ENCODE measurements at places on chromosomes 2 and 18.

GRCh38 chr2:165630236-165630635, 160.7 kb downstream of the CSRNP3 start:
- no peak for DNase-seq

- DNase-seq, result no peak
Measured at GRCh38 chr2:75421986-75422385, 138.8 kb downstream of the EVA1A start.

DNA sequence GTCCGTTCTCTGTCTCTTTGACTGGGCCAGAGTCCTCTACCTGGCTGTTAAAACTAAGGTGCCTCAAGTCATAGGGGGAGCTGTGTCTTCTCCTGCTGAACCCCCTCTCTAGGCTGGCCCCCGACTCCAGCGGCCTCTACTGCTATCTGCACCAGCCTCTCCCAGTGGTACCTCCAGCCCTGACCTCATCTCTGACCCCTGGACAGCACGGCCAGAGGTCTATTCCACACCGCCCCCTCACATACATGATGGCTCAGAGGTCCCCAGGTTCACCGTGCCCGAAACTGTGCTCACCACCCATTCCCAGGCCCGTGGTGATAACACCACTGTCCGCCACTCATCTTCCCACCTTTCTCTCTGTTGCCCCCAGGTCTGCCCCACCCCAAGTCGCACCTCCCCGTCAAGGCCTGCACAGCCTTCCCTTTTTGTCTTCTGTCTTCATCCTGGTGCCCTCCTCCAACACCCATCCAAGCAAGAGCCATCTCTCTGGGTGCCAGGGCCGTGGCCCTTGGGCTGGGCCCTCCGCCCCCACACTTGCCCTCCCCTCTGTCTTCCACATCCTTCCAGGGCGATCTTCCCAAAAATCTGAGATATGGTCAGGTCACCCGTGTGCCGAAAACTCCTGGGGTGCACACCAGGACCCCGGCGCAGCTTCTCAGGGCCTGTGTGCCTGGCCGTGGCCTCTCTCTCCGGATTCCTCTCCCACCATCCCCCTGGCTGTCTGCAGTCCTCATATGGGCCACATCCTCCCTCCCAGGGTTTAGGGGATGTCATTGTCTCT, 134.4 kb upstream of the ID2 start:
- DNase-seq, result no peak

- DNase-seq, result no peak
Measured at GRCh38 chr18:65792456-65793074, 41.8 kb downstream of the CDH7 start.

DNA sequence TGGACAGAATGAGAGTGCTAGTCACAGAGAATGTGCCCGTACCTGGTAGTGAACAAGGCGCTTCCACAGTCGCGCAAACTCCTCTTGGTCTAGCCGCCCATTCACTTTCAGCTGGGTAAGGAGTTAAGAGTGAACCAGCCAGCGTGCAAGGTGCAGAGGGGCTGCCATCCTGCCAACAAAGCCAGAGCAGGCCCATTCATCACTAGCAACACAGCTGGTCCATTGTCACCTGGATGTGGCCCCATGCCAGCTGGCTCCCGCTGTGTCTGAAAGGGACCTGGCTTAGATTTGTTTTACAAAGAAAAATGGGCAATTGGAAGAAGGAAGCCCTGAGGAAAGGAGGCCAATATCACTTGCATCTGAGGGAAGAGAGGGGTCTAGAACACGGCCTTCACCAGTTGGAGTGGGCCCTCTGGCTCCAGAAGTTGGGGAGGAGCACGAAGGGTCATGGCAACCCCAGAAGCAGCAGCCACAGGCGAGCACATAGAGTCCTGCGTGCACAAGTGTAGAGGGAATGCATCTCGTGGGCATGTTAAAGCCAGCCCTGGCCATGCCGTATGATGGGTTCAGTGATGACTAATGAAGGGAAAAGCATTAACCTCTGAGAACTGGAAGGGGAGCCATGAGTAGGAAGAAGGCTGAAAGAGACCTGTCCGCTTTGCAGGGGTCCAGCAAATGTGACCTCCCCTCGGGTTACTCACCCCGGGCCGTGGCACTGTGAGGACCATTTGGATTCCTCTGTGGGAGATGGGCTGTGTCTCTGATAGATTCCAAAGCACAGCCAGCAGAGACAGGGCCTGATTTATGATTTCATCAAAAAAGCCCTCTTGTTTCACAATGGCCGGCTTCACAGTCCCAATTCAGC, 70.6 kb downstream of the CAPN13 start:
- no peak for DNase-seq

- DNase-seq, result no peak
Measured at GRCh38 chr18:61572871-61573270, 239.6 kb downstream of the CDH20 start.

DNA sequence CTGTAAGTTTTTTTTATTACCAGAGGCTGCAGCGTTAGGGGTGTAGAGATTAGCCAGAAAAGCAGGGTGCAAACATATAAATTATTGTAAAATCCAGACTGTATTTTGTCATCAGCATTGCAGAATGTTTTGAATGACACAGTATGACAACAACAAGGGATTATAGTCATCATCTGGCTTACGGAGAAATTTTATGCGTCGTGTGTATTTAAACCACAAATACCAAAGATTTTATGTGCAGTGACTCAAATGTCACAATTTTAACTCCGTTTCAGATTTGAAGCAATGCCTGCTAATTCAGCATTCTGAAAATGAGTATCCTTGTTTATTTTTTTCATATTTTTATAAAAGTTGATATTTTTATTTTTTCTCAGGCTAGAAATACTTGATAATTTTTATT, 19.4 kb upstream of the TMX3 start:
- DNase-seq, result no peak

GRCh38 chr2:27441958-27442919, at the start of gene KRTCAP3:
KRTCAP3 (plus strand) TSS chr2:27442381; CDS start chr2:27442413, 32 bp downstream.
- DNase-seq, result no peak

- no peak for DNase-seq
Measured at GRCh38 chr2:229196448-229196847, 74.6 kb downstream of the PID1 start.

GRCh38 chr2:222611684-222612083, 44.2 kb downstream of the FARSB start:
- DNase-seq, result no peak

GRCh38 chr2:104177179-104177578, 676.7 kb upstream of the POU3F3 start:
- DNase-seq, result no peak

DNA sequence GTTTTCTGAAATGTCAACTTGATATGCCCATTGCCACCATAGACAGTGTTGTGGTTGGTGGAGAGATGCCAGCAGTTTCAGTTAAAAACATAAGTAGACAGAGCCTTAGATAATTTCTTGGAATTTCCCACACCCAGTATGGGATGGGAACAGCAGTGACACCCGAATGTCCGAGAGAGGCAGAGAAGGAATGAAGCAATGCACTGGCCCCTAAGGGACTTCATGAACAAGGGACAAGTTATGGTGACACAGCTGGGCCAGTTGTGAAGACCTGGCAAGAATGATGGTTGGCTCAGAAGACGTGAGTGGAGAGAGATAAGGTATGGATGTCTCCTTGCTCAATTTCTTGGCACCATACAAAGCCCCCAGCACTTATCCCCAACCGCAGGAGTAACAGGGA, 165.2 kb upstream of the APCDD1 start:
- DNase-seq, result no peak

DNA sequence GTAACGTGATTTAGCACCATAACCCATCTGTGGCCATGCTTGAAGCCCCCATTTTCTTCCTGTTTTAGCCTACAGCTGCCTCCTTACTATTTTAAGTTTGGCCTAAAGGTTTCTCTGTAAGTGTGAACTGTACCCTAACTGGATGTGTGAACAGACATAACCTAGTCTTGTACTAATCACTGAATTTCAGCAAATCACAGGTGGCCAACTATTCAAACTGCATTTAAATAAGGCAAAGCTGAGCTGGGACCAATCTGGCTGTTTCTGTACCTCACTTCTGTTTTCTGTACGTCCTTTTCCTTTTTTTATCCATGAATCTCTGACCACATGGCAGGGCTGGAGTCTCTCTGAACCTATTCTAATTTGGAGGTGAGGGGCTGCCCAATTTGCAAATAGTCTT, 452.7 kb upstream of the HS6ST1 start:
- peak; percentile 96 for DNase-seq

GRCh38 chr2:147500819-147501395, 343.9 kb upstream of the ACVR2A start:
- DNase-seq, result no peak

GRCh38 chr2:64773461-64774118, 119.9 kb upstream of the SERTAD2 start:
- no peak for DNase-seq

GRCh38 chr18:25896178-25896780, 194.1 kb downstream of the SS18 start:
- DNase-seq, result peak; percentile 82

GRCh38 chr2:12479065-12479601, 237.6 kb upstream of the TRIB2 start:
- no peak for DNase-seq

DNA sequence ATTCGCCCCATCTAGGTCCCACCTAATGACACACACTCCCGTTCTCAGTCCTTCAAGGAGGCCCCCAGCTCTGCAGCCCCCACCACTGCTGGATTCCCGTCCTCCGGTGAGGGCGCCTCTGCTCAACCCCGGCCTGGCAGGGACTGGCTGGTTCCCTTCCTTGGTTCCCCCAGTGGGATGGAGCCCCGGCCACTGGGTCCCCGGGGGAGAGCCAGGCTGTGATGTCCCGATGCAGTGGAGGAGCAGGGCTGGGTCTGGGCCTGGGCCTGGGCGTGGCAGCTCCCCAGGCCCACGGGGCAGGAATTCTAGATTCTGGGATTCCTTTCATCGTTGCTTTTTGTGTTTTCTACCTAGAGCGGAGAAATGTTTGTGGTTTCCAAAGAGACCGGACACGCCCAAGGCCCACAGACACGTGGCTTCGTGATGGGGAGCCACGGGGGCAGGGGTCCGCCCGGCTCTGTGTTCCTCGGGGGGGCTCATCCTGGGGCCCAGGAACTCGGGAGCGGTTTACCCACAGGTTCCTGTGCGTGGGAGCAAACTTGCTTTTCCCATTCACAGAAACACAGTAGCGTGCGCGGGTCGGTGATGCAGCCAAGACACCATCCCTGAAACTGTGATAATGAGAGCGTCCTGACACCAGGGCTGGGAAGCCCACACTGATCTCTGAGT, 67.0 kb downstream of the SLC66A2 start:
- no peak for DNase-seq

GRCh38 chr2:33085646-33086045, 138.9 kb downstream of the LTBP1 start:
- no peak for DNase-seq

DNA sequence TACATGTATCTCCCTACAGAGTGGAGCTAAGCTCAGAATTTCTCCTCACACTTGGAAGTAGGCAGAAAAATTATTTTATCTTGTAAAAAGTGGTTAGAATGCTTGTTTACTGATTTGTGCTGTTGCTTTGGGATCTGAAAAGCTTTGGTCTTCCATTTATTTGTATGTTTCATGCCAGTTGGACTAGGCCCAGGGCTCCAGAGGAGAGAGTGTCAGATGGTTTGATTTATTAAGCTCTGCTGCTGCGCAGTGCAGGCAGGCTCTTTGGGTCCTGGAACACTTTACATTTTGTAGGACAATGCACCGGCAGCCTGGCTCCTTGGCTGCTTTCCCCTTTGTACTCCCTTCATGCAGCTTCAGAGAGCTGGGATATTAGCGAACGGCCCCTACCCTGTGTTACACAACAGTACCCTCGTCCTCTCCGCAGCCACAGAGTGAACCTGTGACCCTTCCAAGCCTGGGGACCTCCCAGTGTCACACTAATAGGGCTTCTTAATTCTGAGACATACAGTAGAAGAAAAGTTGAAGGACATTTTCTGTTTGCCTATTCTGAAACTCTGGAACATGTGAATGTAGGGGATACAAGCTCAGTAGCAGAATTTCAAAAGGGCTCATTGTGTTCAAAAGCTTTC, 56.7 kb upstream of the EML6 start:
- DNase-seq, result no peak

DNA sequence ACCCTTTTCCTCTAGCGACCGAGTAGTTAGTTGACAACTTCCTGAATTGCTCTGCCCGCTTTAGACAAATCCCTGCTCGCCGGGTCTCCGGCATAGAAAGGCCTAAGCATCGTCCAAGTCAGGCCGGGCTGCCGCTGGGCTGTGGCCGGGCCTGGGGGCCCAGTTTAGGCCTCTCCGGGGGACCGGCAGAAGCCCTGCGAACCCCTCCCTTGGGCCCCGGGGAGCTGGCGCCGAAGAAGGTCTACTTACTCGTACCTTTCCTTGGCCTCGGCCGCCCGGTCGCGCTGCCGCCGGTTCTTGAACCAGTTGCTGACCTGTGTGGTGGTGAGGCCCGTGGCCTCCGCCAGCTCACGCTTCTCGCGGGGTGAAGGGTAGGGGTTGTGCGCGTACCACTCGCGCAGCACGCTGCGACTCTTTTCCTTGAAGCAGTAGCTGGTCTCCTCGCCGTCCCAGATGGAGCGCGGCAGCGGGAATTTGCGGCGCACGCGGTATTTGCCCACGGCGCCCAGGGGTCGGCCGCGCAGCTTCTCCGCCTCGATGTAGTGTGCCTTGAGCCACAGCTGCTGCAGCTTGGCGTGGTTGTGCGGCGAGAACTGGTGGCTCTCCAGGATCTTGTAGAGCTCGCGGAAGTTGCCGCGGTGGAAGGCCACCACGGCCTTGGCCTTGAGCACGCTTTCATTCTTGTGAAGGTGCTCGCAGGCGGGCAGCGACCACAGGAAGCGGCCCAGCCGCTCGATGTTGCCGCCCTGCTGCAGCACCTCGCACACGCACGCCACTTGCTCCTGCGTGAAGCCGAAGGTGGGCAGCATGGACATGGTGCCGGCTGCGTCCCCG, 739 bp downstream of the SIX2 start:
- DNase-seq, result no peak

GRCh38 chr2:100146657-100146960, 4.2 kb upstream of the AFF3 start:
- DNase-seq, result no peak

DNA sequence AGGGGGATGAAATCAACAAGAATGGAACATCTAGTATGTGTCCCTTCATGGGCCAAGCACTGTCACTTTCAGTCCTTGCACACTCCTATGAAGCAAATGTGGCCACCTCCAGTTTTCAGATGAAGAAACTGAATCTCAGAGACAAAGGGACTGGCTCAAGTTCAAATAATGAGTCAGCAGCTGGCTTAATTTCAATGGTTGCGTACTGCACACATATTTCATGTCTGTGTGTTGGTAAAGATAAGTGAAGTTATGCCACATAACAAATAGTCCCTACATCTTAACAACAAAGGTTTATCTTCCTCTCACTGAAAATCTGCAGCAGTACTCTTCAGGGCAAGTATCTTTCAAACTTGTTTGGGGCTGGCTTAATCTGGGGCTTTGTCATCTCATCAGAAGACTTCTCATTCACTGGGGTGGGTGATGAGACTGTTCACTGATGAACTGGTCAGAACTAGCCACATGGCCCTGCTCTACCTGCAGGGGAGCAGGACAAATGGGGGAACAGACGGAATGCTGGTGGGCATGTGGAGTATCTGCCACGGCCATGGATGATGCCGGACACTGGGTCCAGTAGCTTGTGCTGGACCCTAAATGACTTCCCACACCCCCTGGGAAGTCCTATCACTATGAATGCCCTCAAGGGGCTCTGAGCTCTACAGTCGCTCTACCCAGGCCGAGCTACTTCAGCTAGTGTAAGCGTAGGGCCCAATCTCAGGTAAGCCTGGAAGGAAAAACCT, 263.2 kb downstream of the CYP26B1 start:
- no peak for DNase-seq
